ENCODE measurements at places on chromosomes 5 and 9.
A peak's percentile ranks its signal among the peaks of the same experiment; 100 is the strongest.

DNA sequence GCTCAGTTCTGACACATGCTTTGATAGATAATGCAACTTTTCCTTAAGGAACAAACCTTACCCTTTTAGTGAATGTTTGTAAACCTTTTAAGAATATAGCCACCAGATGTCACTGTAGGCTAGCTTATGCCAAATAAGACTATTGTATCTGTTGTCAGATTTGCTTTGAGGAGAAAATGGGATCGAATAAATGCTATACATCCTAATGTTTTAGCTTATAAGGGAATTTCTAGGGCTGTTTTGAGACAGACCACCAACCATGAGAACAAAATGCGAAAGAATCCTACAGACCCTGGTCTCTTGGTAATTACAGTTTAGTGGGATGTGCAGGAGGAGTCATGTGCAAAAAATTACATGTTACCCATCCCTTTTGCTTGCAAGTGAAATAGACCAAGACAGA, 127.6 kb upstream of the NMUR2 start:
- no peak for DNase-seq

GRCh38 chr5:173501271-173501670, 115.2 kb downstream of the BOD1 start:
- DNase-seq: no peak

- no peak for DNase-seq
These were observed 270.4 kb downstream of the MED10 start for GRCh38 chr5:6107675-6108539.

- DNase-seq: no peak
These were observed 50.1 kb downstream of the TNFSF8 start for GRCh38 chr9:114880291-114880745.

DNA sequence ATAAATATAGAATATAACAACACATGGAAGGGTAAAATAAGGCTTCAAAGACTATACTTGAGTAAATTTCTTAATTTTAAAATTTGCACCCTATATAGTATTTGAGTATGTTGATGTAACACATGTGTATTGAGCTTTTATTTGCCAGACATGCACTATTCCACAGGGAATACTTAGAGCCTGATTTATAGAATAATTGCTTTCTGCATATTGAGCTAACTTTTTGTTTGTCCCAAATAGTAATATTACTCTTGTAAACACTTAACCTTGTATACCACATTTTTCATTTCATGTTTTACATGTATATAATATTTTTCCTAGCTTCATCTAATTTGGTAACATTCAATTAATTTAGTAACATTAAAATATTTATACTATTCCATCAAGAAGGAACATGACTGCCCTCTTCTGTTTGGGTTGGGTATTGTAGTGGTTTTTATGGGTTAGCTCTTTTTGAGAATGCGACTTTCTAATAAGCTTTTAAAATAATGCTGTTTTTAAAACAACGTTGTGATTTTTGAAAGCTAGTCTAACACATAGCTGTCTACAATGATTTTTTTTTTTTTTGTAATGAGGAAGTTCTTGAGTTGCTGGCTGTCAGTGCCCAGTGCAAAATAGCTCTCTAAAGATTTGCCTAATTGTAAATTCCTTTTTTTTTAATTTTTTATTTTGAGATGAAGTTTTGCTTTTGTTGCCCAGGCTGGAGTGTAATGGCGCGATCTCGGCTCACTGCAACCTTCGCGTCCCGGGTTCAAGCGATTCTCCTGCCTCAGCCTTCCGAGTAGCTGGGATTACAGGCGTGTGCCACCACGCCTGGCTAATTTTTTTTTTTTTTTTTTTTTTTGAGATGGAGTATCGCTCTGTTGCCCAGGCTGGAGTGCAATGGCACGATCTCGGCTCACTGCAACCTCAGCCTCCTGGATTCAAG, 4.8 kb downstream of the SUB1 start:
- peak; percentile 56 for DNase-seq

DNA sequence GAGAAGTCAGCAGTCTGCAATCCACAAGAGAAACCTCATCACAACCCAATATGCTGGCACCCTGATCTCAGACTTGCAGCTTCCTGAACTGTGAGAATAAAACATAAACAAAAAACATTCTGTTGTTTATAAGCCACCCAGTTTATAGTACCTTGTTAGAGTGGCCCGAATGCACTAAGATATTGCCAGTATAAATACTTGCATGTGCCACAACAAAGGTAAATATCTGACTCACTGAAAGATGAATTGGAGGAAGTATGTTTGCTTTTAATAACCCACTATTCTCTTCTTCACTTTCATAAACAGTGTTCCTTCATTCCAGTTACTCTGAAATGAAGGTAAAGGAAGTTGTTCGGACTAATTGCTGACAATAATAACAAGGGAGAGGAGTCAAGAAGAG, 1163.4 kb upstream of the CDH6 start:
- DNase-seq: no peak

DNA sequence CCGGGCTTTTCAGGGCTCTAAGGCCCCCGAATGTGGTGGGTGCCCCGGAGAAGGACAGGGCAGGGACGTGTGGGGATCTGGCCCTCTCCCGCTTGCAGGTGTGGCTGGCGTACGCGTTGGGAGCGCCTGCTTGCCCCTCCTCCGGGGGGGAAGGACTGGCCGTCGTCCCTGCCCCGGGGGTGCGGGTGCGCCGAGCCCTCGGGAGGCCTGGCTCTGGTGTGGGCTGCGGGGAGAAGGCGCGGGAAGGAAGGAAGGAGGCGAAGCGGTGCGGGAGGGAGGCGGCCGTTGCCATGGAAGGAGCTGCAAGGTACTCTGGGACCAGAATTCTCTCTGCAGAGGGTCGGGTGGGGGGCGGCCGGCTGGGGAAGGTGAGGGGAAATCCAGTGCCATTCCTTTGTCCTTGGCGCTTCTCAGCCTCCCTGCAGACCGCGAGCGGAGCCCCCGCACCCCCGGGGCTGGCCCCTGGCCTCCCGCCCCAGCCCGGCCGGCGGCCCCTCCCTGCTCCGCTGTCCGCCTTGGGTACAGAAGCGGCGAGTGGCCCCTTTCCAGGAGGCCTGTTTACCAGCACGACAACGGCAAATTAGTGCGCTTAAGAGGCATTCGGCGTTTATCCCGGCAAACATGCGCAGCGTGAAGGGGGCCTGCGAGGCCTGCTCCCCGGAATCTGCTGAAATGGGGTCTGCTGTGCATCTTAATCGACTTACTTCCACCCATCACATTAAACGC, 67.1 kb upstream of the UNC5A start:
- no peak for DNase-seq

GRCh38 chr5:637581-638450, 25.7 kb downstream of the CEP72 start:
- DNase-seq: no peak

DNA sequence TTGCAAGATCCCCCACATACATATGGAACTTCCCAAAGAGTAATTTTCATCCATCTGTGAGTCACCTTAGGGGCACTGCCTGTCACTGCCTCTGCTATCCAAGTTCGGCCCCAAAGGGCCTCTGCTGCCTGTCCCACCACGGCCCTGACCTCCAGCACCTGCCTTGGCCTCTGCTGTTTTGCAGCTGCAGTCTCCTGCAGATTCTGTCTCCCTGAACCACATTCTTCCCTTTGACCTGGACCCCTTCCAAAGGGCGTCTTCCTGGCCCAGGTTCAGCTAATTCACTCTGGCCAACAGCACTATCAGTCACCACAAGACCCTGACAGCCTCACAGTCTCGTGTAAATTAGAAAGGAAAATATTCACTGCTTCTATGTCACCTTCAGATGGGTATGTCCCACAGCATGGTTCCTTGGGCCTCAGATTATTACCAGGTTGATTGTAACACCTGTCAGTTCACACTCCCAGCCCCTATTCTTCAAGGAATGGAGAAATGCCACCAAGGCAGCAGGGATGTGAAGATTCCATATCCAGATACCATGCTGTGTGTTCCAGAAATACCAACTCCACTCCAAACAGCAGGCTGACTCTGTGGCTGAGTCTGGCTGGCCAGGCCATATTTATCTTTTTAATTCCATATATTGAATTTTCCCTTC, 479.3 kb downstream of the ARHGEF28 start:
- no peak for DNase-seq

DNA sequence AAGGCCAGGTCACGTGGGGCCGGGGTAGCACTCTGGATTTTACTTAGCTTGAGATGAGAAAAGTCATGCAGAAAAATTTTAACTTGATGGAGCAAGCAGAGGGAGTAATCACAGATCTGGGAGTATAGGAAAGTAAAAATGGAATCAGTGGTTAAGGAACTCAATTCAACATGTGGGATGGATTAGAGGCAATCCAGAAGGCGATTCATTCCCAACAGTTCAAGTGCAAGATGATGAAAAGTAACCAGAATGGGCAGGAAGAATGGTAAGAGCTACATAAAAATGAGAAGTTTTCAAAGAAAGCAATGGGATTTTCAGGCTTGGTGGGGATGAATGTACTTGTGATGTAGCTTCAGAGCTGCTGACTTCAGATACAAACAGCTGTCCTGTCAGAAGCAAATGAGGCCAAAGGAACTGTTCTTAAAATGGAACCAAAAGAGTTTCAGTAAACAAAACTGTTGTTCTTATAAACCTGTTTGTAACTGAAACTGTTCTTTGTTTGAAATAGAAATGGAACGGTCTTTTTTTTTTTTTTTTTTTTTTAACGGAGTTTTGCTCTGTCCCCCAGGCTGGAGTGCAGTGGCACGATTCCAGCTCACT, 5.6 kb upstream of the SEC24A start:
- DNase-seq: no peak

DNA sequence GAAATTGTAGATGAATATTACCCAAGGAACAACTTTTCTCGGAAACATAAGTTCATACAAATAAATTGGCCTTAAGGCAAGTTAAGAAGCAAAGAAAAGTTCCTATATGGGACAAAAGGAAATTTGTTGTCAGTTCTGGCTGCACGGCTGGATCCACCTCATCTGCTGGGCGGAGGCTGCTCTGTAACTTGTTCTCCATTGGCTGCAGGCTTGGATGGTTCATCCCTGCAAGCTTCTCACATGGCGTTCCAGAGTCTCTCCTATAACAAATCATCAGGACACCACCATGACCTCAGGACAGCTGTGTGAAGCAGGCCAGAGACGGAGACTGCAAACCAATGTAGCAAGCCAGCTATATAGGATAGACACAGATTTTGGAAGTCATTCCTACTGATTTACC, 81.4 kb upstream of the DAB2 start:
- DNase-seq: no peak

GRCh38 chr9:36392489-36392888, 7.6 kb downstream of the RNF38 start:
- DNase-seq: no peak

DNA sequence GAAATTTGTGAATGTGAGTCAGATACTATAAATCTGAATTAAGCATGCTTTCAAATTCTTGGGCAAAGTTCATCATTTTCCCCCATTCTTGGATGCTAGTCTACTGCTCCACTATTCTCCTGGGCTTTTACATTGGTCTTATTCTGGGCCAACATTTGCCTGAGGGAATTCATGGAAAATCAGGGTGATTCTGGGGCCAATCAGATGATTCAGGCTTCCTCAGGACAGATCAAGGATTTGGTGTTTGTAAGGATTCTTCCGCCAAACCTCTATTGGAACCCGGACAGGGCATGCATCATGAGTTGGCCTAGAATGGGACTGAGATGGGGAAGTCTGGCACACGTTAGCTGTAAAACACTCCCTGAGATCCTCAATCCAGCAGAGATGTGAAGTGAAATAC, 113.8 kb downstream of the MEF2C start:
- no peak for DNase-seq

GRCh38 chr9:26325444-26325829, 567.2 kb downstream of the CAAP1 start:
- DNase-seq: no peak

GRCh38 chr5:438481-438981, 4.4 kb upstream of the EXOC3 start:
- DNase-seq: no peak

DNA sequence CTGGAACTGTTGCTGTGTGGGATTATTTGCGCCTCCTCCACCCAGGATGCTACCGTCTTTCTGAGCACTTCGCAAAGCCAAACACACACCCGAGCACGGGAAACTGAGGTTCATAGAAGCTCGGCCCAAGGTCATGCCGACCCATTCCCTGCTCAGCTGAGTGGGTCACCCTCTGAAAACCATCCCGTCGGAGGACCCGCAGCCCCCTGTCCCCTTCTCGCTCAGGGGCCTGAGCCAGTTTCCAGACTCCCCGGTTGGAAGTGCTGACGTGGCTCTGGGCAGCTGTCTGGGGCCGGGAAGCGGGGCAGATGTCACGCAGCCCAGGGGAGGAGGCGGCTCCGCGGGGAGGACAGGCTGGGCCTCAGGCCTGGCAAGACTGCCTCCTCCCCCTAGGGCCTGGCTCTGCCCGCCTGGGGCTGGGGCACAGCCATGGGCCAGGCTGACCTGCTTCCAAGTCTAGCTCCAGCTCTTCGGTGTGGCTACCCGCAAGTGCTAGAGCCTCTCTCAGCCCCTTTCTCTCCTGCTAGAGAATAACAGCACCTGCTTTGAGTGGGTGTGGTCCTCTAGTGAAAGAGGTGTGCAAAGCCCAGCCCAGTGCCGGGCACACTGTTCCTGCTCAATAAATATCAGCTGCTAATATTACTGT, 9.9 kb upstream of the CXXC5 start:
- no peak for DNase-seq

DNA sequence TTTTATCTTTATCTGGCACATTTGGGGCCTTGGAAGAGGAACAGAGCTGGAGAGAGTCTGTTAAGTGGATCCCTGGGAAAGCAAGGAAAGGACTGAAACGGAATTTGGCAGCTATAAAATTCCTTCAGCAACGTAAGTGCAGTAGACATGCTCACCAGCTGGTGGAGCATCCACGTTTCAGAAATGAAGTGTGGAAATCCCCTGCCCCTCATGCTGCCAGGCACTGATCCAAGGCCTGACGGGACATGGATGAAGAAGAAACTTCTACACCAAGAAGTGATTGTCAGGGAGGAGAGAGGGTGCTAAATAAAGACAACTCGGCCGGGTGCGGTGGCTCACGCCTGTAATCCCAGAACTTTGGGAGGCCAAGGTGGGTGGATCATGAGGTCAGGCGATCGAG, 209.3 kb downstream of the ROR2 start:
- no peak for DNase-seq

DNA sequence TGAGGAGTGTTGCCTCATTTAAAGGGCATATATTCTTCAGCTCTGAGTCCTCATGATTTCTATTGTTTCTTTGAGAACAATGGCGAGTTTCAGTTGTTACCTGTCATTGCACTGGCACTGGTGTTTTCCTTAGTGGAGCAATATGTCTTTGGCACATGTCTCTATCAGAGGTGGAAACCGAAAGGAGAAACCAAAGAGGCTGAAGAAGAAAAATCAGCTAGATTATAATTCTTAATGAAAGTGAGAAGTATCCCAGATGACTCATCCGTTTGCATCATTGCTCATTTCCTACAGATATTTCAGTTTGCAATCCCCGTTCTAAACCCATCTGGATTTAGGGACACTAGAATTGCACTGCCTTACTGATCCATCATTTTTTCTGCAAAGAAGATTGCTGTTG, 324.6 kb downstream of the TMEM232 start:
- DNase-seq: no peak

- no peak for DNase-seq
These were observed 65.4 kb upstream of the KLF9 start for GRCh38 chr9:70479880-70480291.

GRCh38 chr5:108233617-108234155, 148.2 kb downstream of the FBXL17 start:
- DNase-seq: no peak

GRCh38 chr9:77647267-77648233, 572 bp downstream of the GNA14 start:
- no peak for DNase-seq
